Islet precursor cell (in vitro differentiated cells): ENCODE measurements at places on chromosomes 7 and 10.

DNA sequence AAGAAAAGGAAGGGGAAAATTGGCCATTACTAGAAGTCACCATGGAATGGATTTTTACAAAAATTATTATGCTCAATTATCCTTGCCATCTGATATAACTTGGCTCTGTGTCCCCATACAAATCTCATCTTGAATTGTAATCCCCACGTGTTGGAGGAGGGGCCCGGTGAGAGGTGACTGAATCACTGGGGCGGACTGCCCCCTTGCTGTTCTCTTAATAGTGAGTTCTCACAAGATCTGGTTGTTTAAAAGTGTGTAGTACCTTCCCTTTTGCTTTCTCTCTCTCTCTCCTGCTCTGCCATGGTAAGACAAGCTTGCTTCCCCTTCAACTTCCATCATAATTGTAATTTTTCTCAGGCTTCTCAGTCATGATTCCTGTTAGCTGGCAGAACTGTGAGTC lies 1023.6 kb downstream of the XPNPEP1 start:
- DNase-seq, result no peak

GRCh38 chr7:118153551-118154177 lies 30.3 kb upstream of the LSM8 start:
- no peak for DNase-seq

DNA sequence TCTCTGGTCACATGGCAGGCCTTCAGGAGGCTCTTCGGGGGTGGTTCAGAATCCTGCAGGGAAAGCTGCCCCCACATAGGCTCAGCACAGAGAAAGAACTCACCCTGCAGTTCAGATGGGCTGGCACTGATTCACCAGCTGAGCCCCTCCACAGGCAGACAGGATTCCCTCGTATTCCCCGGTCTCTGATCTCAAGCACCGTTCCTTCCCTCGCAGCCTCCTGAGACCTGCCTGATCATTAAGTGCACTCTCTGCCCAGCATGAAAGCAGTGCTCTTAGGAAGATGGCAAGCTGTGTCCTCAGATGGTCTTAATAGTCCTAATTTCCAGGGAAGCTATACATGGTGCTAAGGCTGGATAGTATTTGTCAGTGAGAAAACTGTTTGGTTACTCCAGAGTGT lies 78.2 kb upstream of the NPS start:
- no peak for DNase-seq

DNA sequence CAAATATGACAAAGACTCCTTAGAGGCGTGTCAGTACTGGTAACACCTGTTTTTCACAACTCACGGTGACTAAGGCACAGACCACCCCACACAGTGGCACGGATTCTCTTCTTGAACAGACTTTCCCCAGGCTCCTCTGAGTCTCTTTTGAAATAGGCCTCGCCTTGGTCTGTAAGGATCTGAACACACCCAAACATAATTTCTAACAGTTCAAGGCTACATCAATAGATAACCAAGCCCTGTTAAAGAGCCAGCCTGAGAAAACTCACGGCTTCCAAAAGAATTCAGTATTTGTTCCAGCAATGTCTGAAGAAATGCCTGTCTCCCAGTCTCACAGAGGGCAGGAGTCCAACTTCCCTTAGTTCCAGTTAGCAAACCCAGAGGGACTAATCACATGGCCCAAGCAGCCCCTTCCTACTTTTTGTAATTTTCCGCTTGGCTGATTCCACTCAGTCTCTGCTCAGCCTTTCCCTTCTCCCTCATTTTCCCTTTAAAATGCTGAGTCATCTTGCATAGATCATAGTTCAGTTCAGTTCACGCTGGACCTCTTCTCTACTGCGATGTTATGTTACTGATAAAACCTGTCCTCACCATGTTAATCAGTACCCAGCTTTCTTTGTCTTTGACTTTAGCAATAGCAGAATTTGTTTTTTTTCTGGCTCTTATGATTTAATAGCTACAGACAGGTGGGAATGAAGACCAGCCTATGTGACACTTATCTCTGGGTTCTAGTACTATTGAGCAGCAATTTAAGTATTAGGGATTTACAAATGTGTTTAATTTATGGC lies 22.6 kb upstream of the AKR1C3 start:
- peak; percentile 68 for DNase-seq

DNA sequence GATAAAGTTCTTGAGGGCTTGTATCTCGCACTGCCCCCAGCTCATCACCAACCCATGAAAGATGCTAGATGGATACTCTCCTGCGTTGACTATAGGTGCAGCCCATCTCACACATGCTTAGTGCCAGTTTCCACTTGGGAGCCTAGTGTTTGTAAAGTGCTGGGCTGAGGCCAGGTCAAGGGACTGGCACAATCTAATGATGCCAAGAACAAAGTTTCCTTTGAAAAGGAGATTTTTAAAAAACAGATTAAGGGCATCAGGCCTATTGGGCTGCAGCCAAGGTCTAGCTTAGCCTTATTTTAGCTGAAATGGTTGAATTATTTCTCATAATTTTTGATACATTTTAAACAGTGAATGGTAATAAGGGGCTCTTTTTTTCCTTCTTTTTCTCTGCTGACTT lies 259.0 kb downstream of the ADRA2A start:
- DNase-seq, result no peak

DNA sequence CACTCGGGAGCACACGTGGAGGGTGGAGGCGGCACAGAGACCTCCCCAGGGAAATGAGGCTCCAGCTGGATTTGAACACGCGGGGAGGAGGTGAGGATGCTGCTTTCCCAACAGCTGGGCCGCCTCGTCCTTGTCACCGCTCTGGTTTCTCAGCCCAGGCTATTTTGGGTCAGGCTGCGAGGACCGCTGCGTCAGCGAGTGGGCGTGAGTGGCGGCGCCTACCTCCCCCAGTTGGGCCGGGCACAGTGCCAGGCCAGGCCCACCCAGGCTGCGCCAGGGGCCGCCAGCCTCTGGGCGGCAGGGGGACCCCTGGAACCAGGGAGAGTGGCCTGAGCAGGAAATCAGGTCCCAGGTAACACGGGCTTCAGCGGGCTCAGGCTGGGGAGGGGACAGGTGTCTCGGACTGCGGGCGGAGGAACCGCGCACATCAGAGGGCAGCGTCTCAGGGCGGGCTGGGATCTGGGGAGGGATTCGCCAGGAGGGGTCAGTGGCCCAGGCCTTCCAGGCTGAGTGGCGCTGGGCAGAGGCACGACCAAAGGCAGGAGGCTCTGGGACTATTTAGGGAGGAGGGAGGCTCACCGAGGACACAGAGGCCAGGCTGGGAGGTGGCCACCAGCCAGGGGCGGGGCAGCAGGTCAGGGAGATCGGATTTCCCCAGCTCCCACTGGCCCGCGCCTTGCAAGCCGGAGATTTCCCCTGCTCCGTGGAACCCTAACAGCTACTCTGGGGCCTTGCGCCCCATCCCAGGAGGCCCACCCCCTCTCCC lies 125.2 kb upstream of the RET start:
- DNase-seq, result peak; percentile 79
